ENCODE measurements at places on chromosomes 2 and 18.

DNA sequence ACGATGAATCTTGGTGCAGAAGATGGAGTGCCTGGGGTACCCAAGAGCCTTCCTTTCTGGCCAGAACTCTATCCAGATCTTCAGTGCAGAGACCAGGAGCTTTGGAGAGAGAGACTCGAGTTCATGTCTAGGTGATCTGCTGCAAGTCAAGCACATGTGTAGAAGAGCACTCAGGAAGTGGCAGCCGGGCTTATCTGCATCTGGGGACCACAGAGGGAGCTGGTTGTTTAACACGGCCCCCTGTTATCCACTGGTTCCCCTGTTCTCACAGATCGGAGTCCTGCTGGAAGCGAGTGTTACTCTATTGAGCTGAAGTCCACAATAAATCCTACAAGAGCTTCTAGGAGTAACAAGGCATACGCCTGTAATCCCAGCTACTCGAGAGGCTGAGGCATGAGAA lies 128.3 kb downstream of the ACOXL start:
- no peak for DNase-seq

DNA sequence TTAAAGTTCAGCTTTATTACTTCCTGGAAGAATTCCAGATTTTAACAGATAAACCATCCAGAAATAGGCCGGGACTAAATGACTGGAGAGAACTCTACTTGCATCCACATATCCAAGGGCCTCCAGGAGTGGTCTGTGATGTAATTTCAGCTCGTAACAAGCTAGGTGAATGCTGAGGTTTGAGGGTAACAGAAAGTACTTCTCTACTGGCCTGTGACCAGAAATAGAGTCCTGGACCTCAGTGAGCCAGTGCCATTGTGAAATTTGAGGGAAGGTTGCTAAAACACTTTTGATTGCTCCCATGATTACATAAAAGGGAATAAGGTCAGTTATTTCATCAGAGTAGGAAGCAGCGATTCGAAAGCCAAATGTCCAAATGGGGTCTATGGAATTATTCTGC lies 158.1 kb downstream of the DOCK10 start:
- DNase-seq: no peak

GRCh38 chr2:85996591-85996990 lies 107.8 kb upstream of the ST3GAL5 start:
- no peak for DNase-seq

GRCh38 chr2:226679389-226680065 lies 120.1 kb downstream of the IRS1 start:
- no peak for DNase-seq

- no peak for DNase-seq
Measured at GRCh38 chr18:45715212-45715780, 8.7 kb upstream of the SLC14A1 start.

DNA sequence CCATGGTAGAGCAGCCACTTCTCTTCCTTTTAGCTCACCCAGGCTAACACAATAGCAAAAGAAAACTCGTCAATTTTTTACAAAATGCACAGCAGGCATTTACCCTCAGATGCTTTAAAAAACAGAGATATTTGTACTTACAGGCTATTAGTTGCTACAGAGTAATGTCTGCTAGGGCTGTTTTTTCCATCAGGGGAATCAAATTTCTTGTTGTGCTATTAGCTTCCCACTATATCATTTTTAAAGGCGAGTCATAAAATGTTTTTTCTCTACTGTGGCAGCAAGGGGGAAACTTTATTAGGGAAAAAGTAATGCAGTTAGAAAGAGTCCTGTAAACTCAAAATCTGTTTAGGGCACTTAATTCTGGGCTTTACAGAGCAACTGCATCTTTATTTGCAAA lies 277.9 kb upstream of the THSD7B start:
- no peak for DNase-seq

- no peak for DNase-seq
Measured at GRCh38 chr18:30280861-30281470, 761.6 kb downstream of the DSC3 start.

GRCh38 chr18:68439642-68440041 lies 275.3 kb downstream of the TMX3 start:
- DNase-seq: no peak

DNA sequence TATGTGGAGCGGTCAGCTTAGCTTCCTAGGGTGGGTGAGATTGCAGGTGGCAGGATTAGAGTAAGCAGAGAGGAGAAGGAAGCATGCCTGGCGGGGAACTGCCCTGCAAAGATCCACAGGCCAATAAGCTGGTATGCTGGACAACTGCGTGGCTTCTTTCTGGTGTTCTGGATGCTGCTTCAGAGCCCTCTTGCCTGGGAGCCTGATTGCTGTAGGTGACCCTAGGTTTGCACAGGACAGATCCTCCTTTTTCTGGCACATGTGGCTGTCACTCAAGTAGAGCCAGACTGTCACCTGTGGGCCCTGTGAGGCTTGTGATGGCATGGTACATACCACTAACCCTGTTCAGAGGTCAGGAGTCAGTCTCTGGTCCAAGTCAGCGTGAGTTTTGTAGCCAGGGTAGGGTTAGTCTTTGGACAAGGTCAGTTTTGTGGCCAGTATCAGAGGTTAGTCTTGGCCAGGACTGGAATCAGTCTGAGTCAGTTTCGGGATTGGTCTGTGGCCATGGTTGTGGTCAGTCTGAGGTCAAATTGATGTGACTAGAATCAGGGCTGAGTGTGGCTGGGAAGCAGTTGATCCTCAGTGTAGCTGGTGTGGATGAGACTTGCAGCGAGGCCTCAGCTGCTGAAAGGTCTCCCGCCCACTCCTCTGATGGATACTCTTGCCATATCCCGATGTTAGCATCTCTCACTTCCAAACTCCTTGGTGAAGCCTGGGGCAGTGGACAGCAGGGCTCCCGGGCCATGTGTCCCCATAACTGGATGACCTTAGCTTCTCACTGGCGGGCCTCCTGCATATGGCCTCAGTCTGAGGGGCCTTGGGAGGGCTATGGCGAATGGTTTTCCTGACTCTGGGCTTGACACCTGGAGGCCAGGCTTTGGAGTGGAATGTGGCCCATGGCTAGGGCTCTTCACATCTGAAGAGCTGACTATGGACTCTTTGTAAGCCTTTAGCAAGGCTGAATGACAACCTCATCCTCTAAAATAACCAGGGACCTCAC lies 260.5 kb downstream of the DYSF start:
- no peak for DNase-seq

GRCh38 chr2:179612591-179613298 lies 248.7 kb downstream of the ZNF385B start:
- no peak for DNase-seq

DNA sequence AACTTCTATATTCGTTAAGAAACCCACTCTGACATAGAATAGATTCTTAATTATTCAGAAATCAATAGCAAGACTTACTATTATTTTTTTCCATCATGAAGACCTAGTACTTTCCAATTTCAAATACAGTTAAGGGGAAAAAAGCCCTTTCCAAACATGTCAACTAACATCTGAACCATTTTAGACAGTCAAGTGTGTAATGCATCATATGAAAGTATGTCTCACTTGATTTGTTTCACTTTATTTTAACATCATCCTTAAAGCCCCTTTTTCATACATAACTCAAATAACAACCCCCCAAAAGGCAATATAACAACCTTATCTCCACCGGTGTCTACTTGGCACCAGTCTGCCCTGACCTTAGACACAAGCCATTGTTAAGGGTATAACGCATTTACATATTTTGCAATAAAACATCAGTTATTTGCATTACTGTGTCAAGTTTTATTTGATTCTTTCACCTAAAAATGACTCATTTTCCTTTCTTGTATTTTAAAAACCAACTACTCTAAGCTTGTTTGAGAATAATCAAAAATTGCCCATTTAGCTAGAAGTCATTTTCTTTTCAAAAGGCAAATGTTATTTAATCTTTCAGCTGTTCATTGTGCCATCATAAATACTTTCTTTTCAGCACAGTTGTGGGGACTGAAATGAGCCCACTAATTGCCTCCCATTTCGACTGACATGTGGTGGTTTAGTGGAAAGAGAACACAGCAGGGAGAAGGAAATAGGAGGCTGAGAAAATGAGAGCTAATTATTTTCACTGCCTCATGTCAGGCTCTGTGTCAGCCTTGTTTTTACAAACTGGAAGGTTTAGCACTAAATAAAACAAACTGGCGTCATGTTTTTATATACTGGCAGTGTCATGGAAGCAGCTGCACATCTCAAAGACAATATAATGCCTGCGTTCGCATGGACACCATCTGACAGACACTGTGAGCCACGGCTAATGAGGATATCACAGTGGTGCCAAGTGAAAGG lies 104.7 kb upstream of the CDCA7 start:
- no peak for DNase-seq

GRCh38 chr2:70328921-70329561 lies 27.2 kb upstream of the FAM136A start:
- DNase-seq: no peak

DNA sequence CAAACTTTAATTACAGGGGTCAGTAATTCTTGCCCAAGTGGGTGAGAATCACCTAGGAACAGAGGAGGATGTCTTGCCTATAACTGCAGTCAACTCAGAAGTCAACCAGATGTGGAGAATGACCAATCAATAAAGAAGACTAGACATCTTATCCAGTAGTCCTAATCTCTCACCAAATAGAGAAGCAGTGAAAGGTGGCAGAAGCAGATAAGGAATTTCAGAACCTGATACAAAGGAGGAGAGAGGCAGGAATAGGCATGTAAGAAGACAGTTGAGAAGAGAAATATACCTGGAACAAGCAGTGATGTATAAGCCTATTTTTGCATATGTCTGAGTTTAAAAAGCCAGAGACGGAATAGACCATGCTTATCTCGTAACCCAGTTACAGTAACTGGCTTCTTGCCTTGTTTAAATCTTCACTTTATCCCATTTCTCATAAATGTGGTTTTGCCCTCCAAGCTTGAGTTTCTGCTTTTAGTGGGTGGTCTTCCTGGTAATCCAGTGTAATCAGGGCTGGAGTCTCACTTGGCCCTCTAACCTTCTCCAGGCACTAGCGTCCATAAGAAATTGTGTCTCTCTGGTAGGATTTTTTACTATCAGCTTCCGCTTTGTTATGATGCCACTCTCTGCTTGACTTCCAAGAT lies 401.0 kb downstream of the SUCLG1 start:
- DNase-seq: no peak

DNA sequence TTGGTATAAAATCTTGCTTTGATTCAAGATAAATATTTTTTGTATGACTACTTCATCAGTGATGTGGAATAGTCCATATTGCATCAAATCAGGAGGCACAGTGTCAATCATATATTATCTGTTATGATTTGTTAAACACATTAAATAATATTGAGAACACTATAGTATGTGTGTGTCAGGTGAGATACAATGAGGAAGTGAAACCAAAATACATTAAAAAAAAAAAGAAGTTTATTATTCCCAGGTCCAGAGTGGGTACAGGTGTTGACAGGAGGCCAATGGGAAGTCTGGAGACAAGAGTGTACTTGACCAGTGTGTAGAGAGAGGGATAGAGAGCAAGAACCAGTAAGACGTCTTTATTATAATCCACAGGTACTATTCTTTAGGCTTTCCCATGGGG lies 292.6 kb downstream of the FSIP2 start:
- no peak for DNase-seq

GRCh38 chr2:42359965-42360483 lies 993 bp downstream of the COX7A2L start:
- DNase-seq: no peak

DNA sequence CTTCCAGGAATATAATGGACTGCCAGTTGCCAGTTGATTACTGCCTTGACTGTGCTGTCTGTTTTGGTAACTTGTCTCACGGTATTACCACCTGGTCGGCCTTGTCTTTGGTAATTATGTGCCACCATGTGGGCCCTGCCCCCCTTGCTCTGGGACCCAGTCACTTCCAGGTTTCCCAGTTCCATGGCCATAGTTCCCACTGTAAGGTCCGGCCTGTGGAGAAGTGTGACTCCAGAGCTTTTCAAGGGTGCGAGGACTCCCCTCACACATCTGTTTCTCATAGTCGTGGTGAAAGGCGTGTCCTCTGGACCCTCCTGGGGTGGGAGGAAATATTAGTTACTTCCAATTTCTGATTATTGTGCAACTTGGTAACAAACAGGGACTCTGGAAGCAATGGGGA lies 150.5 kb downstream of the SEPTIN10 start:
- no peak for DNase-seq

Data from cortex of kidney (tissue), 1 donor.